Stimulated activated naive CD8-positive, alpha-beta T cell treated with anti-CD3 and anti-CD28 coated beads, Interleukin-15, Interleukin-2, amounts not matched to agents 100 U/mL and 50 U/mL, for 24 hours (primary cell): ENCODE measurements at places on chromosomes 12 and 14.

DNA sequence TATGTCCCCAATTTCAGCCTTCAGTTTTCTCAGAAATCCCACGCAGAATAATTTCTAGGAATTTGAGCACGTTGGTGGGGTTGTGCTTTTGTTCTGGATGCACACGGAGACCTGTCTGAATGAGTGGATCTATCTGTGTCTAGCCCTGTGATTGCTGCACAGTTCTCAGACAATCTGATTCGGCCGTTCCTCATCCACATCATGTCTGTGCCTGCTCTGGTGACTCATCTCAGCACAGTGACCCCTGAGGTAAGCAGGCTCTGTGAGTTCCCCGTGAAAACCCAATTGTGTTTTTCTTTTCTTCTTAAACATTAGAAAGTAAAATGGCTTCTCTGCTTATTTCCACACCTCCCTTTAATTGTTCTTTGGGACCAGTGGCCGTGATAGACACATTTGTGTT, 20.2 kb downstream of the UBE3B start:
- no peak for DNase-seq

DNA sequence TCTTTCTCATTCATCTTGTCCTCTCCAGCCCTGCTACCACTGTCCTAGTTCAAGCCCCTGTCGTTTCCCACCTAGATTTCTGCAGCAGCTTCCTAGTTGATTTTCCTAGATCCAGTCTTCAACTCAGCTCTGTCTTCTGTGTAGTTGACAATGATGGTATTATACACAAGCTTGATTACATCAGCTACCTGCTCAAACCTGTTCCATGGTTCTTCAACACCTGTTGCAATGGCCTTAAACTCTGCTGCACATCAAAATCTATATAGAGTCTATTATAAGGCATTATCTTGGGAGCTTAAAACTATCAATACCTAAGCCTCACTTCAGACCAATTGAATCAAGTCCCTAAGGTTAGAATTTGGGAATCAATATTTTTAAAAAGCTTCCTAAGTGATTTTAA, 71.7 kb upstream of the PELI2 start:
- DNase-seq = no peak

GRCh38 chr14:99716091-99716849, 32.2 kb downstream of the CYP46A1 start:
- DNase-seq = no peak

GRCh38 chr14:90676912-90677311, 139.3 kb downstream of the TTC7B start:
- DNase-seq = no peak
